ENCODE measurements at places on chromosomes 1 and 21.
A peak's percentile ranks its signal among the peaks of the same experiment; 100 is the strongest.

DNA sequence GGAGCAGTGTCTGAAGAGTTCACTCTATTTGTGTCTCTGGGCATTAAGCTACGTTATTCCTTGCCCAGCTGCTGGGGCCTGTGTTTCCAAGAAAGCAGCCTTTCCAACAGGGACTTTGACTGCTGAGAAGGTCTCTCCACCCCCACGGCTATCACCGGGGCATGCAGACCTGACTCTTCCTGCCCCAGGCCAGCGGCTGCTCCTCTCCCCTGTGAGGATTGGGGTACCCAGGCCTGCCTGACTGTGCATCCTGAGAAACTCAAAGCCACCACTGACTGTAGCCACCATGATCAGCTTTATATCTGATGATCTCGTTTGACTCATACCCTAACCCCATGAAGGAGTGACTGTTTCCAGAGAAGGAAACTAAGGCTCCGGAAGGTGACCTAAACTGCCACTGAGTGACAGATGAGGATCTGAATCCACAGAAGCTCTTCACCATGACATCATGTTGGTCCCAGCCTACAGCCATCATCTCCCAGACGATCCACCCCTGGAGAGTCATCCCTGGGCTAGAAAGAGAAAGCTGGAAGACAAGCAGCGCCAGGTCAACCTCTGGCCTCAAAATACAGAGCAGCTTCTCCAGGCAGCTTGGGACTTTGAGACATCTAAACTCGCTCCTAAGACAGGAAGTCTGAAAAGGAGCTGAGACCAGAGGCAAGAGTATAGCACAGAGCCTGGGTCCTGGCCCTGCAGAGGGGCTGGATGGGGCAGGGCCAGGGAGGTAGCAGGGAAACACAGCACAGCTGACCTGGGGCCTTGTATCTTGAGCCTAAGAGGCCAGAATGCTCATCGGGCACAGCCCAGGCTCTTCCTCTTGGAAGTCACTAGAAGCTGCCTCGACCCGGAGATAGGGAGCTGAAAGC lies 244.0 kb upstream of the VAMP3 start:
- no peak for DNase-seq

DNA sequence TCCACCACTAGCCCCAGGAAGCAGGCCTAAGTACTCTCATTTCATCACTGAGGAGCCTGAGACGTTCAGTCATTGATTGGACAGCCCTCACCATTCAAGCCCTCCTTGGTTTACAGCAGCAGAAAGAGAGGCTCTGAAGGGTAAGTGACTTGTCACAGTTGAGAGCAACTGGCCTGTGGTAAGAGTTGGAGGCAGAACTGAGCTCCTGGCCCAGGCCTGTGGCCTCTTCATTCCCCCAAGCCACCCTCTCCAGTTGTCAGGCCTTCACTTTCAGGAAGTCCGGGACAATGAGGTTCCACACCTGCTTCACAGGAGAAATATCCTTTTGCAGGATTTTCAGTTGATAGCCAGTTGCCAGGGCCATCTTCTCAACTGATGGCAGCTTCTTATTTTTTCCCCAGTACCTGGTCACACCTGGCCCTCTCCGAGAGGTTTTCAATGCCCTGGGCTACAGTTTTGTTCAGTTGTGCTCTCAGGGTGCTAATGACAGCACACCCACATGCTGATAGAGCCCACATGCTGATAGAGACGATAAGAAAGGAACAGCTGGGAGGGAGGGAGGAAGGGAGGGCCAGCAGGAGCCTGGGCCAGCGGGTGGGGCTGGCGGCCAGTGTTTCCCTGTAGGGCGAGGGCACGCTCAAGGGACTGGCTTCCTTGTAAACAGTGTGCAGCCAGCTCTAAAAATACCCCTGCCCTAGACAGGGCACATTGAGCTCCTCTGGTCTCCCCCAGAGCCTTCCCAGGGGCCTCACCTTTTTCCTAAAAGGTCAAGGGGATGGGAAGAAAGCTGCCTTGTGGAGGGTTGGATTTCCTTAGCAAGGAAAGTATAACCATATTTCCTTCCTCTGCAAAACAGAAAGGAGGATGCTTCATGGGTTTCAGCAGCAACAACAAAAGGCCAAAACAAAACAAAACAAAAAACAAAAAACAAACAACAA lies 112.7 kb upstream of the JUN start:
- DNase-seq = no peak

DNA sequence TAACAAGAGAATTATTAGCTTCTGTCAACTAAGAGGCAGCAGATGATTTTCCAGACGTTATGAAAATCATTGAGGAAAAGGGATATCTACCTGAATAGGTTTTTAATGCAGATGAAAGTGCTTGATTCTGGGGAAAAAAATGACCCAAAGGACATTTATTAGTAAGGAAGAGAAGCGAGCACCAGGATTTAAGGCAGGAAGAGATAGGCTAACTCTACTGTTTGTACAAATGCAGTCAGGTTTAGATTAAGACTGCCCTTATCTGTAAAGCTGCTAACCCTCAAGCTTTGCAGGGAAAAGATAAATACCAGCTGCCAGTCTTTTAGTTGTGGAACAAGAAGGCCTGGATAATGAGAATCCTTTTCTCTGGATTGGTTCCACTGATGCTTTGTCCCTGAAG lies 33.0 kb upstream of the LRIG2 start:
- no peak for DNase-seq

GRCh38 chr1:228020686-228021354 lies 14.0 kb downstream of the WNT3A start:
- no peak for DNase-seq

GRCh38 chr1:4048076-4048475 lies 148.0 kb upstream of the C1orf174 start:
- DNase-seq = no peak

- DNase-seq = no peak
Observed at GRCh38 chr21:41226853-41227252, 58.9 kb downstream of the BACE2 start.

DNA sequence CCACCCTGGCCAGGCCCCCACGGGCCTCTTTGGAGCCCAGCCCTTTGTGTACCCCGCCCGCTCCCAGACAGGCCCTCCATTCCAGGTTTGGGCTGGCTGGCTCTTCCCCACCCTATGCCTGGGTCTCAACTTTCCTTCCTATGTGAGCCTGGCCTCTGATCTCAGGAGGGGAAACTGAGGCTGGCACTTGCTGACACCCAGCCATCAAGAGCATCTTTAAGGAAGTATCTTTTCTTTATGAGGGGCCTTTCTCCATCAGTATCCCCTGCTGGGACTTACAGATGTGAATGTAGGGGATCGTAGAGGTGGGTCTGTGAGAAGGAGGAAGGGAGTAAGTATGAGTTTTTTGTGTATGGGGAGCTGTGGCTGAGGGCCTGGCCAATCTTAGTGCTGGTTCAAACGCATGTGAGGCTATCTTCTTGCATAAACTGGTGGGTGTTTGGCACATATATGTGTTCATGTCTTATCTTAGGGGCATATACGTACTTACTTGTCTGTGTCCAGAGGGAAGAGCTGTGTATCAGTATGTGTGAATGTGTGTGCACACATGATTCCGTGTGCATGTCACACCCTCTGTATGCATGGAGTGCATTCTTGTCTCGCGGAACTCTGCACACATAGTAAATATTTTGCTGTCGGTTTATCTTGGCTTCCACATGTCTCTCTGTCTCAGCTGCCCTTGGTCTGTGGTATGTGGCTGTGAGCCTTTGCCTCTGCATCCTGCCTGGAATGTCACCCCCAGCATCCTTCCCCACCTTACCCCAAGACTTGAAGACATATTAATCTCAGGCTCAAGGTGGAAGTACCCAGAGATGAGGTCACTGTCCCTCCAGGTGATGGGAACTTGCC lies 5.4 kb downstream of the NECTIN4 start:
- DNase-seq = no peak

DNA sequence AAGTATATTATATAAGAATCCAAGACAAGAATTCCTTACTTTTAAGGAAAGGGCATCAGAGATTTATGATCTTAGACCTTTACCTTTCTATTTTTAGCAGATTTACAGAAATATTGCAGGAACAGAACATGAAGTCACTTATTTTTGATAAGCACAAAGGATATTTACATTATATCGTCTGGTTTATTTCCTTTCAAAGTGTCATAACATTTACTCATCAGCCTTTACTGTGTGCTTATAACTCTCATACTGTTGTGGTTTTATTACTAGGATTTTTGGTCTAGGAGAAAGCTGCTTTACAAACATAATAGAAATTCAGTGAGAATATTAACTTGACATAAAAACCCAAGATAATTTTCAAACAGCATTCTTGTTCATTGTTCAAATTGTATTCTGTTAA lies 47.6 kb downstream of the APP start:
- DNase-seq = no peak

DNA sequence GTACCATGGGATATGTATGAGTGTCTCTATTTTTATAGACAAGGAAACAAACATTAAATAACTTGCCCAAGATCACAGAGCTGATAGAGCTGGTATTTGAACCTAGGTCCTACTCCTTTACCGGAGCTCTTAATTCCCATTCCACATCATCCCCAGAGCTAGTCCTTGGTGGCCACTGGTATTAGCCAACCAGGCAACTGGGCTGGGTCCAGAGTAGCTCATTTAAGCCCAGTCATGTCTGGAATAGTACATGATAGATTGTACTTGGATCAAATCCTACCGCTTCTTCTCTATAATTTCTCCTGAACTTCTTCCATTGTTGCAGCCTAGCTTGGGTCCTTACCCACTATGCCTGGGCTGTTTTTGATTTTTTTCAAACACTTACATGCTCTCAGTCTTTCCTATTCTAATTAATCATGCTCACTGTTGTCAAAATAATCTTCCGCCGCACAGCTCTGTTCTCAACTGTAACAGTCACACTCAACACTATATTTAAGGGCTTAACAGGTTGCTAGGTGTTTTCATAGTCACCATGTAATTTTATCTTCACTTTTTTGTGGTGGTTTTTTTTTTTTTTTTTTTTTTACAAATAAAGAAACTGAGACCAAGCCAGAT lies 80.2 kb downstream of the COLGALT2 start:
- no peak for DNase-seq

- no peak for DNase-seq
Observed at GRCh38 chr1:213858581-213858980, 129.2 kb upstream of the PROX1 start.

GRCh38 chr1:24021403-24022266 lies 41.5 kb upstream of the SRSF10 start:
- no peak for DNase-seq

DNA sequence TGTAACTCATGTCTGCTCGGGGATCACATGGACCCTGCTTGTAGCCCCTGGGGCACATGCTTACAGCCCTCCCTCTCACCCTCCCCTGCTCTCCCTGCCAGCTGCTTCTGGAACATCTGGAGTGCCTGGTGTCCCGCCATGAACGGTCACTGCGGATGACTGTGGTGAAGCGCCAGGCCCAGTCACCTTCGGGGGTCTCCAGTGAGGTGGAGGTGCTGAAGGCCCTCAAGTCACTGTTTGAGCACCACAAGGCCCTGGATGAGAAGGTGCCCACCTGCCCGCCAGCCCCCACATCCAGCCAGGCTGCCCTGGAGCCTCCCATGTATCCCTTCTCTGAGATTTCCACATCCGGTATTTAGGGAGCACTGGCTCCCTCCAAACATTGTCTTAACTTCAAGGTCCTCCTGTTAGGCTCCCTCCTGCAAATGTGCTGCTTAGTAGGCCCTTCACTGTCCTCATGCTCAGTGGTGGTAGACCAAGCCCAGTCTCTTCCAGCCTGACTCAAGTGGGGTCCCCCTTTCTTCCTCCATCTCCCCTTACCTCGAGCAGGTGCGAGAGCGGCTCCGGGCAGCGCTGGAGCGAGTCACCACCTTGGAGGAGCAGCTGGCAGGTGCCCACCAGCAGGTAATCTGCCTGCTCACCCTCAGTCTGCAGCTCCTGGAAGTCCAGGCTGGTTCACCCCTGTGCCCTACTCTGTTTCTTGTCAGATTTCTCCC lies 17.7 kb downstream of the PPFIA4 start:
- no peak for DNase-seq

GRCh38 chr1:156885314-156885713 lies 8.2 kb upstream of the PEAR1 start:
- no peak for DNase-seq

- no peak for DNase-seq
Observed at GRCh38 chr1:198435056-198435455, 105.4 kb downstream of the ATP6V1G3 start.

- DNase-seq = no peak
Observed at GRCh38 chr1:202272103-202272845, 69.5 kb downstream of the UBE2T start.

- no peak for DNase-seq
Observed at GRCh38 chr1:114010433-114011184, 31.3 kb downstream of the OLFML3 start.

- no peak for DNase-seq
Observed at GRCh38 chr1:17207966-17208418, 3.1 kb downstream of the PADI1 start.

DNA sequence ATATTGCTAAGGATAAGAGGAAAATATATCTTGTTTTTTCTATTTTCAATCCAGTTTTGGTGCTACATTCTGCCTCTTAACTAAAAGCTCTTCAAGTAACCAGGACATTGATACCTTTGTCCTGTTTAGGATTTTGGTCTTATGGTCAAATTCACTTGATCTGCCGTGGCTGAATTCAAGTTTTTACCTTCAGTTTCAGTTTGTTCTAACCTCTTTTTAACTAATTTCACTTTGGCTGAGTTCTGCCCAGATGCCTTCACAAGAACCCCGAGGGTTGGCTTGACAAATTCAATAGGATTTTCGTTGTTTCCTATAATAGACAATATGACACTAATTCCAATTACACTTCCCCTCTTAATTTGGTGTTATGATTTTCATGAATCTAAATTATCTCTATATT lies 84.5 kb upstream of the C1orf21 start:
- DNase-seq = no peak

DNA sequence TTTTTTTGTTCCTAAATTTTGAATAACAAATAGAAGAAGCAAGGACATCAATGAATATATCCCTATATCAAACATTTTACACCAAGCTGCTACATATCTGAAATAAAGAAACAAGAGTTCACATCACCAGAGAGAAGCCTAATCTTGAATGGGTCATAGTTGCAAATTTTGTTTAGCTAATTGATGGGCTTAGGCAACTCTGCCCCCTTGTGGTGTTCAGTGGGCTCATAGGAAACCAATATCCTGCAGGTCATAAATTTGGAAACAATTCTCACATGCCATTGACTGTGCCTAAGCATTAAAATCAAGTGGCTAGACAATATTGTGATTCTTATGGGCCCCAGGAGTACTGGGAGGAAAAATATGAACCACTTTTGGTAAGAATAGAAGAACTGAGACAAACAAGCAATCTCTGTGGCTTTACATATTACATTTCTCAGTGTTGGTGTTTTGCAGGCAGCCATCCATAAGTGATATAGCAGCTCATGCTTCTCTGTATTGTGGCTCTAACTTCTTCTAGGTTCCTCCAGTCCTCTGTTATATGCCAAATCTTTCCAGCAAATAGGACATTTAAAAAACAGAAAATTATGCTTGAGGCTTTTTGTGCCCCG lies 1262.8 kb upstream of the PRMT6 start:
- DNase-seq = peak; percentile 69

All from NCI-H1105 treated with DMSO at 0.1 percent for 48 hours (cell line).